ENCODE measurements at places on chromosomes 3 and 15.

DNA sequence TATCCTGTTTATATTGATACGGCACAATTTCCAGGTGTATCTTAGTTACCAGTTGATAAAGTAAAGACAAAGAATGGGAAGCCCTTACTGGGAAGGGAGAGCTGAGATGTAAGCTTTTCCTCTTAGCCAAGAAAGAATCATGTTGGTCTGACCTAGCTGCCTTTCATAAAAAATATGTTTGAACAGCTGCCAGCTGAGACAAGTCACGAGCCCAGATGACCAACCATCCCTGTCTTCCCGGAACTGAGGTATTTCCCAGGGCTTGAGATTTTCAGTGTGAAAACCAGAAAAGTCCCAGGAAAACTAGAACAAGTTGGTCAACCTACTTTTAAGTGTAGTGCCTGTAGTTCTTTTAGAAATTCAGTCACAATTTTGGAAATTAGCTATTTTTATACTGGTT lies 3.6 kb upstream of the MYH15 start:
- DNase-seq: no peak

DNA sequence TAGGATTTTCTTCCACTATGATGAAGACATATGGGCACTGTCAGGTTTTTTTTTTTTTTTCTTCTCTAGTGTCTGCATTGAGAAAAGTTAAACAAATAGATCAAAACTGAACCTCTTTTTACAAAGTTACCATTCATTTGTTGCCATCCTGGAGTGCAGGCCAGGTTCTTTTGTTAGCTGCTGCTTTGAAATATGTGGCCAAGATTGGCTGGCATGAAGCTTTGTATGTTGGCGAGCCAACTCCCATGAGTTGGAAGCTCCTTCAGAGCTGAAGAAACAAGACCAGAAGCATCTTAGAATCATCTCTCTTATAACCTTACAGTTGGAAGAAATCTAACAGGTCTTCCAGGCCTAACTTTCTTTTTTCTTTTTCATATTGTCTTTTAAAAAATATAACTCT lies 346.5 kb downstream of the THSD4 start:
- DNase-seq: no peak

DNA sequence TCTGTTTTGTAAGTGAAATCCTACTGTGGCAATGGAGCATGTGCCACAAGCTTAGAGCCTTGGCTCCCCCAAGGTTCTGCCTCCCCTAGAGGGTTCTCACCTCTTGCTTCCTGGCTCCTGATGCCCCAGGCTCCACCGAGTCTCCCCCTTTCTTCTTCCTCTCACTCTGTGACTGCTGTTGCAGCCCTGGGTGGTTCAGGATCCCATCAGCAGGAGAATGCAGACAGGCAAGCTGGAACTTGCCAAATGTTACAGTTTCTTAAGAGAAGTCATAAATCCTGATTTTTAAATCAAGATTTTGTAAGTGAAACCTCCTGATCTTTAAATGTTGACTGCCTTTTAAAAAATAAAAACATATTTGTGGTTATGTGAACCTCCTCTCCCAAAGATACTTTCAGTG lies 133.9 kb downstream of the CCNL1 start:
- no peak for DNase-seq

GRCh38 chr15:32003558-32003957 lies 26.8 kb upstream of the CHRNA7 start:
- no peak for DNase-seq

- no peak for DNase-seq
These were observed 199.8 kb upstream of the ALCAM start for GRCh38 chr3:105166893-105167292.

- peak; percentile 55 for DNase-seq
These were observed 23.0 kb upstream of the FURIN start for GRCh38 chr15:90845201-90845949.

- no peak for DNase-seq
These were observed 33.8 kb upstream of the BBX start for GRCh38 chr3:107488942-107489341.

GRCh38 chr3:72270072-72270681 lies 485.2 kb upstream of the PROK2 start:
- DNase-seq: no peak

GRCh38 chr3:127815641-127816605 lies 6.4 kb downstream of the MGLL start:
- no peak for DNase-seq

GRCh38 chr3:31879365-31879764 lies 101.7 kb downstream of the OSBPL10 start:
- DNase-seq: no peak

DNA sequence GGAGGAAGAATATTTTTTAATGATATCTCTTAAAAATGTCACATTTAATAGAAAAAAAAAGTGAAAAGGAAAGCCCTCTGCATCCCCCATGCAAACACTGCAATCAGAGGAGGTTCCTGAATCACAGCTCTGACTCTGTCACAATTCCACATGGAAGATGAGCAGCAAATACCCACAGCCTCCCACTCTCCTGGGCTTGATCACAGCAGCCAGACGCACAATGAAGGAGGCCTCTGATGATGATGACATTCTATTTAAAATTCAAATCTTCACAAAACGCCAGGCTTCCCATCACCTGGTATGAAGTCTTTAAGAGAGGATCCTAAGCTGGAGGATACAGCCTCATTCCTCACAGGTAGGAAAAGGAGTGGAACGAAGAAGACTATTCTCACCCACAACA lies 9.1 kb upstream of the DIS3L start:
- DNase-seq: no peak

DNA sequence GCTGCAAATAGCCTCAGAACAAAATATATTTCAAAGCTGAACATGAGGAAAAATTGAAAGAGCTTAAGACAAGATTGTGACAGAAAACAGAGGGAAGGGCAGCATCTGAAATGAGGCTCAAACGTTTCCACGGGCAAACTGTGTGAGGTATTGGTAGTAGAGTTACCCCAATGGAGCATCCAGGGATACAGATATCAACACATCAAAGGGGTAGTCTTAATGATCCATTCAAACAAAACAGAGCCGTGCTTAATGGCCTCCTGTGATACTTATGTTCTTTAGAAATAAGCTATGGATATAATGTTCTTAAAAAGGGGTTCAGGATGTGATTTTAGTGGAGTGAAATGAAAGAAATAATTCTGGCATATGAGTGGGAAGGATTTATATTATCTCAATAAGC lies 430.3 kb upstream of the PDZRN3 start:
- no peak for DNase-seq

GRCh38 chr15:84035399-84035766 lies 200.2 kb upstream of the GOLGA6L4 start:
- DNase-seq: no peak

DNA sequence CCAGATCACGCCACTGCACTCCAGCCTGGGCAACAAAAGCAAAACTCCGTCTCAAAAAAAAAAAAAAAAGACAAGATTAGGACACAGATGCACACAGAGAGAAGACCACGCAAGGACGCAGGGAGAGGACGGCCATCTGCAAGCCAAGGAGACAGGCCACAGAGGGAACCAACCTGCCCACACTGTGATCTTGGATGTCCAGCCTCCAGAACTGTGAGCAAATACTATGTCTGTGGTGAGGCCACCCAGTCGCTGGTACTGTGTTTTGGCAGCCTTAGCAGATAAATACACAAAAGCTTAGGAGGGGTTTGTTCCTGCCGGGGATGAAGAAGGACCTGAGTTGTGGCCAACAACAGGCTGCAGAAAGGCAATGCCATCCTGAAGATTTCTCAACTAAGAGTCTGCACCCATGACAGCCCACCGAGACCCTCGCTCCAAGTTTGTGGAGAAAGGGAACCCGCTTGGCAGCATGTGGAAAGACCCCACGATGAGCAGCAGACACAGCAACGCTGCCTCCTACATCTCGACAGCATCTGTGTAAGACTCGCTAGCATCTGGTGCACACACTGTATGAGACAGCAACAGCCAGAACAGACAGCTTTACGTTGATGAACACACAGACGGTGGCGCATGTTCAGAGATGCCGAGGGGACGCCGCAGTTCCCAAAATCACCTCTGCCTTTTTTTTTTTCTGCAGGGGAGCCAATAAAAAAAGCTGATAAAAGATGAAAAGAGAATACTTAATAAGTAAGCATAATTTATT lies 13.7 kb downstream of the CYFIP1 start:
- DNase-seq: no peak

- no peak for DNase-seq
These were observed 106.1 kb downstream of the FILIP1L start for GRCh38 chr3:100008081-100008698.

GRCh38 chr15:48025118-48025517 lies 95.7 kb upstream of the SLC24A5 start:
- no peak for DNase-seq

GRCh38 chr15:56968821-56969220 lies 50.4 kb downstream of the TCF12 start:
- DNase-seq: no peak

- DNase-seq: no peak
These were observed 56.3 kb upstream of the PSMD6 start for GRCh38 chr3:64079369-64080150.

GRCh38 chr3:136194409-136195257 lies 1.5 kb downstream of the MSL2 start:
- DNase-seq: peak; percentile 80

DNA sequence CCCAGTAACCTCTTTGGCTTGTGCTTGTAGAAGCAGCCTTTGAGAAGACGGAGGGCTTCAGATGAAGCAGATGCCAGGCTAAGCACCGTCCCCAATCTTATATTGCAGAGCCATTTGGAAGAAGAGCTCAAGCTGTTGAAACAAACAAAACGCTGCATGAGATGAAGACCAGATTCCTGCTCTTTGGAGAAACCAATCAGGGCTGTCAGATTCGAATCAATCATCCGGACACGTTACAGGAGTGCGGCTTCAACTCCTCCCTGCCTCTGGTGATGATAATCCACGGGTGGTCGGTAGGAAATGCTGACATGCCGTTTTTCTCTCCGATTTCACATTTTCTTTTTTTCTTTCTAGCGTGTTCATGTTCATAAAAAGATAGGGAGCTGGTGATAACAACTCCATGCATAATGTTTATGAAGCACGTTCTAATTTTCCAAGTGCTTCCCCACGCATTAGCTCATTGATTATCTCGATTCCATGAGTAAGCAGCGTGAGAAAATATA lies 106.5 kb downstream of the LIPC start:
- no peak for DNase-seq

- no peak for DNase-seq
These were observed 29.6 kb downstream of the TLNRD1 start for GRCh38 chr15:81030301-81030750.

GRCh38 chr3:138219255-138219654 lies 32.2 kb downstream of the ARMC8 start:
- DNase-seq: no peak

GRCh38 chr15:75034615-75035014 lies 11.2 kb downstream of the PPCDC start:
- DNase-seq: no peak

- peak; percentile 48 for DNase-seq
These were observed 14.2 kb upstream of the COLQ start for GRCh38 chr3:15535732-15536131.

DNA sequence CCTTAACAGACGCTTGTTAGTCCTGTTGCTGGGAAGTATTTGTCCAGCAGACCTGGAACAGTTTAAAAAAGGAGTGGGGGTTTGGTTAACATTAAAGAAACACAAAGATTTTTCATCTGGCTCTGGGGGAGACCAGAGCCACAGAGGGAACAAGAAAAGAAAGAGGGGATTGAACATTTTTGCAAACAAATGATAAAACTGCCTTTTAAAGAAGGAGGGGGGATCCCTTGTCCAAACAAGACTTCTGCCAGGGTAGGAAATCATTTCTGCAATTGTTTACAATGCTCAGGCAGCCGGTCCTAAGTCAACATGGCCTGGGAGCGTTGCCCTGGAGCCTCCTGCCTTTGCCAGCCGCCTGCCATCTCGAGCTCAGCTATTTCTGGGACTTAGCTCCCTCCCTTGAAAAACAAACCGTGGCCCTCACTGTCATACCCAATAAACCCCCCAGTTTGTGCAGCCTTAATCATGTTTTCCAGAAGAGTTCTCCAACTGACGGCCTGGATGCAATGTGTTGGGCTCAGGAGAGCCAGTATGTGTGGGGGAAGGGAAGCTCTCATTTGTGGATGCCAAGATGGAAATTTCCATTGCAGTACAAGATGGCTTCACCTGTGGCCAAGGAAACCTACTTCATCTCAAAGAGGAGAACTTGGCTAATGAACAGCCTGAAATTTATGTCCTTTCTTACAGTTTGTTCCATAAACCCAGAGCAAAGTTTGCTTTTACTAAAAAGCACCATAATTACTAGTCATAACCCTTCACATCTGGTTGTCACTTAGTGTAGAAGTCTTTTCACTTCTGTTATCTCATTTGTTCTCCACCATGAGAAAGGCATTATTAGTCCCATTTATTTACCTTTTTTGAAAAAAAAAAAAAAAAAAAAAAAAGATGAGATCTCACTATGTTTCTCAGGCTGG lies 75.9 kb upstream of the RNU6-1 start:
- DNase-seq: no peak

GRCh38 chr3:72309661-72310418 lies 524.9 kb upstream of the PROK2 start:
- DNase-seq: no peak

DNA sequence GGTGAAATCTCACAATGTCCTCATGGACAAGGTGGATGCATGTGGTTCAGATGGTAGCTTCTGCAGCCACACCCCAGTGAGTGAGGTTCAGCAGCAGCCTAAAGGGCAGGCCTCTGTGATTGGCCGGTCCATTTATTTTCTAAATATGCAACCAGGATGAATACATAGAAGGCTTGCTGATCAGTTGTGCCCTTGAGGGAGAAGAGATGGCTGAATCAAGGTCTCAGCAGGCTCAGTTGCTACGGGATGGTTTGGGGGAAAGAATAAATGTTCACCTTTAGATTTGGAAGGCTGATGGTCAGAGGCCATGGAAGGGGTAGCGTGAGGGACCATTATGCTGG lies 53.7 kb upstream of the FGD5 start:
- no peak for DNase-seq

DNA sequence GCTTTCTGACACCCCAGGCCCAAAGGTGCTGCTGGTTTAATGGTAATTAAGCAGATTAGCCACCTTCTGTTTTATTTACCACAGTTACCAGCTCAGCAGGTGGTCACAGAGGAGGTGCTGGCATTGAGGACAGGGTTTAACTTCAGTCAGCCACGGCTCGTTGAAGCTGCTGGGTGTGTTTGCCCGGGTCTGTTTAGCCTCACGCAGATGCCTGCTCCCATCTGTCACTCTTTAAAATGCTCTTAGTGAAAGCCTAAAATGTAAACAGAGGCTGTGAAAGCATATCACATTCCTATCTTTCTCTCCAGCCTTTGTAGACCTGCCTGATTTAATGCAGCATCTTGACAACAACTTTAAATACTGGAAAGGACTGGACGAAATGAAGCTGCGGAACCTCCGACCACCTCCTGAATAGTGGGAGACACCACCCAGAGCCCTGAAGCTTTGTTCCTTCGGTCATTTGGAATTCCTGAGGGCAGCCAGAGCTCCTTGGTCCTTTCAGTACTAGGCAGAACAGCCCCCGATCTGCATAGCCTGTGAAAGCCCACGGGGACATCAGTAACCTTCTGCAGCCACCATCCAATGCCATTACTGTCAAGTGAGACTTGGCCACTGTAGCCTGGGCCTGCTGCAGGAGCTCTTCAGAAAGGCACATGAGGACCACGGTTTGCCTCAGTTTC lies 156.0 kb downstream of the PDE8A start:
- DNase-seq: no peak

GRCh38 chr15:54528021-54528420 lies 549.8 kb downstream of the UNC13C start:
- DNase-seq: no peak

GRCh38 chr15:48366584-48367312 lies 35.5 kb downstream of the DUT start:
- DNase-seq: no peak
